LoVo (cell line): ENCODE measurements at places on chromosomes 12 and 14.

DNA sequence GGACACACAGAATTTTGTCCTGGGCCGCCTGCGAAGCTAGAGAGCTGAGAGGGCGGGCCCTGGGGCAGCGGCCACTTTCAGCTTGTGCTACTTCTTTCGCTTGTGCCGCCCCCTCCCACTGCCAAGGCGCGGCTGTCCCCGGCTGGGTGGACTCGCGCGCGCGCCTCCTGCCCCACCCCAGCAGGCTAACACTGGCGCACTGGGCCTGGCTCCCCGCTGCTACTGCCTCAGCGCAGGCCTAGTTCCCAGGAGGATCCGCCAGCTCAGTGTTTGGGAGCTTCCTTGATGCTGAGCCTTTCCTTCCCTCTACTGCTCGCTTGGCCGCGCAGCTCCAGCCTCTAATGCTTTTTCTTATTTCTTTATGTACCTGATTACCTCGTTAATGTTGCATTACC is 27.4 kb upstream of the METAP2 start:
- DNase-seq, result no peak

- no peak for DNase-seq
These were observed 12.4 kb downstream of the NFKBIA start for GRCh38 chr14:35392103-35392502.

GRCh38 chr12:68745904-68746571 is at the start of gene SLC35E3:
SLC35E3 (plus strand) TSS chr12:68746176; CDS start chr12:68746378, 202 bp downstream.
- DNase-seq, result peak; percentile 99

- DNase-seq, result no peak
These were observed 135.5 kb upstream of the SFSWAP start for GRCh38 chr12:131575371-131575770.

- no peak for DNase-seq
These were observed 493.5 kb downstream of the NAV3 start for GRCh38 chr12:78324234-78324633.

- no peak for DNase-seq
These were observed 34.4 kb upstream of the PSMA6 start for GRCh38 chr14:35257809-35258208.

DNA sequence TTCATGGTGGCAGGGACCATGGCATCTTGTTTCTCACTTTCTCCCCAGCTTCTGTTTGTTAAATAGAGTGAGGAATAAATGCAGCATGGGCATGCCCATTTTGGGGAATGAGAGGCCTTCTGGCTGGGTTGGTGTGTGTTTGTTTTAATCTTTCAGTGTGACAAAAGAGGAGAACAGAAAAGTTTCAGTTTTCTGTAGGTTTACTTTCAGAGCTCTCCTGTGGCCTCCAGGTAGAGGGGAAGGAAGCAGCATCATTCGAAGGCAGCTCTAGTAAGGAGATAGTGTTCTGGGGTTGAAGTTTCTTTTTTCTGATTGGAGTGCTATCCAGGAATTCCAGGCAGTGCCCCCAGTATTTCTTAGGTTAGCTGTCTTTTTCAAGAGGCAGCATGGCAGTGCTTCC is 15.3 kb downstream of the MSRB3 start:
- no peak for DNase-seq

- DNase-seq, result no peak
These were observed 1.7 kb upstream of the SMOC1 start for GRCh38 chr14:69877492-69877891.

DNA sequence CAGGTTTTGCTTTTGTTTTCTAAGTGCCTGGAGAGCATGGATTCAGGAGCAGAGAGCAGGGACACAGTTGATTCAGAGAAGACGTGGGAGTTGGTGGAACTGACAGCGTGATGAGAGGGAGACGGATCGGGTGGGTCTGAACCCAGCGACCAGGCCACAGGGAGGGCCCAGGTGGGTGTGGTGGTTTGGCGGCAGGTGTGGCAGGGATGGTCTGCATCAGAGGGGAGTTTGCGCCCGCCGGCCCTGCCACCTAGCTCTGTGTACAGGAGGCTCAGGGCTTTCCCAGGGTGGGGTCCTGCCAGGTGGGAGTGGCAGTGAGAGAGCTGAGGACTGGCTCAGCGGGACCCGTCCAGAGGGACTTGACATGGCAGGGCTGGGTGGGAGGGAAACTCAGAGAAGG is 33.3 kb upstream of the DIO3 start:
- DNase-seq, result no peak

- no peak for DNase-seq
These were observed 2.9 kb downstream of the SLC17A8 start for GRCh38 chr12:100359822-100360221.

- peak; percentile 43 for DNase-seq
These were observed 45.6 kb upstream of the SOCS2 start for GRCh38 chr12:93526786-93527428.

DNA sequence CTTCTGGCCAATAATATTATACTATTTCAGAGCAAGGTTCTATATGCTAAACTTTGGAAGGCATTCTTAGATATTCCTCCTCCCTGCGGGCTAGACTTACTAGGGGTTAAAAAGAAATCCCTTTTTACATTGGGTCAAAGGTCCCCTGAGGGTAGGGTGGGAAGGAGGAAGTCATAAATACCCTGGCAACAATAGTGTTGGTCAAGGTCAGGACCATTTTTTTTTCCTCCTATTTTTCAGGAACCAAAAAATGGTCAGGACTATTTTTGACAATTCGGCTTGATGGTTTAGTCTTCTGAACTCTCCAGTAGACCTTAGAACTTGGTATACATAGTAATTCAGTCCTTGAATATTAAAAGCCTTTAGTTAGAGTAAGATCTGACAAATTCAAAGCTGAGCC is 4.5 kb upstream of the NANOG start:
- no peak for DNase-seq

DNA sequence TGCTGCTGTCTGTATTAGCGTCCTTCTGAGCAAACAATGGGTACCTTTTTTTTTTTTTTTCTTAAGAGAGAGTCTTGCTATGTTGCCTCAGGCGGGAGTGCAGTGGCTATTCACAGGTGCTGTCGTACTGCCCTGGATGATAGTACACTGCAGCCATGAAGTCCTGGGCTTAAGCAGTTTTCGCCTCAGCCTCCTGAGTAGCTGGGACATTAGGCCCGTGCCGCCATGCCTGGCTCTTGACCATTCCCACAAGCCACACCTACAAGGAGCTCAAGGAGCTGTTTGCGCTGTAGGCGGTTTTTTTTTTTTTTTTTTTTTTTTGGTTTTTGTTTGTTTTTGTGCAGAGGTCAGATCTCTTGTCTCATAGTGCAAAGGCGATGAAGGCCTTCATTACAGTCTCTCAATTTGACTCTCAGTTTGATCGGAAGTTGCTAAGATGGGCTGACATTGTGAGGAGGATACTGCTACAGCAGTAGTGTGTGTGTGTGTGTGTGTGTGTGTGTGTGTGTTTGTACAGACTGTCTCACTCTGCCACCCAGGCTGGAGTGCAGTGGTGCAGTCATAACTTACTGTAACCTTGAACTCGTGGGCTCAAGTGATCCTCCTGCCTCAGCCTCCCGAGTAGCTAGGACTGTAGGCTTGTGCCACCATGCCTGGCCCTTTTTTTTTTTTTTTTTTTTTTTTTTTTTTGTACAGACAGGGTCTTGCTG is 34.2 kb downstream of the TRAF3 start:
- no peak for DNase-seq

DNA sequence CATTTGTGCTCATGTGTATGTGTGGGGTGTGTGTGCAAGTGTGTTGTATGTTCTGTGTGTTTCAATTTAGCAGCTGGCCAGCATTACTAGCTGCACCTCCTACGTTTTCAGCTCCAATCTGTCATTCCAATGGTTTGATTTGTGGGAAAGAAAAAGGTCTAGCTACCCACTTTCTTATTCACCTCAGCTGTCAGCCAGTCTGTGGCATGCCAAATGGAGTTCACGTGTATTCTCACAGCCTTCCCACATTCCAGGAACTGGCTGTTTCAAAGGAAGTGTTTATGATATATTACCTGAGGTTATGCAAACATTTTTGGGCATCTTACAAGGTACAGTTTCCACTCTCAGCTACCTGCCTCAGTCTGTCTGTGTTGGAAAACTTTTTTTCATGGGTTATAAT is 220.2 kb upstream of the CPNE8 start:
- DNase-seq, result no peak

- DNase-seq, result peak; percentile 82
These were observed 23.4 kb upstream of the BMP4 start for GRCh38 chr14:53979747-53980642.

DNA sequence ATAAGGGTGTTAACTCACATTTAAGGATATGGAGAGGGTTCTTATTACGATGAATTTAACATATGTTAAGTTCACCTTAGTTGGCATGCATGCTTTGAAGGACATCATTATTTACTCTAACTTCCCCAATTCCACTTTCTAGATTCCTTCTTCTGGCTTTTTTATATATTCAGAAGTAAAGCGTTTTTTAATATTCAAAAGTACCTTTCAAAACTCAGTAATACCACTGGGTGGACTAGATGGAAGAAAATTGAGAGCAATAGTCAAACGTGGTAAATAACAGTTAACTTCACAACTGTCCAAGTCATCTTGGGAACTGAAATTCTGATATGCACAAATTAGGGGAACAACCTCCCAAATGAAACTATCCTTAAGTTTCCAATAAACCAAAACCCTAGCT is 9.1 kb downstream of the SINHCAF start:
- DNase-seq, result no peak

DNA sequence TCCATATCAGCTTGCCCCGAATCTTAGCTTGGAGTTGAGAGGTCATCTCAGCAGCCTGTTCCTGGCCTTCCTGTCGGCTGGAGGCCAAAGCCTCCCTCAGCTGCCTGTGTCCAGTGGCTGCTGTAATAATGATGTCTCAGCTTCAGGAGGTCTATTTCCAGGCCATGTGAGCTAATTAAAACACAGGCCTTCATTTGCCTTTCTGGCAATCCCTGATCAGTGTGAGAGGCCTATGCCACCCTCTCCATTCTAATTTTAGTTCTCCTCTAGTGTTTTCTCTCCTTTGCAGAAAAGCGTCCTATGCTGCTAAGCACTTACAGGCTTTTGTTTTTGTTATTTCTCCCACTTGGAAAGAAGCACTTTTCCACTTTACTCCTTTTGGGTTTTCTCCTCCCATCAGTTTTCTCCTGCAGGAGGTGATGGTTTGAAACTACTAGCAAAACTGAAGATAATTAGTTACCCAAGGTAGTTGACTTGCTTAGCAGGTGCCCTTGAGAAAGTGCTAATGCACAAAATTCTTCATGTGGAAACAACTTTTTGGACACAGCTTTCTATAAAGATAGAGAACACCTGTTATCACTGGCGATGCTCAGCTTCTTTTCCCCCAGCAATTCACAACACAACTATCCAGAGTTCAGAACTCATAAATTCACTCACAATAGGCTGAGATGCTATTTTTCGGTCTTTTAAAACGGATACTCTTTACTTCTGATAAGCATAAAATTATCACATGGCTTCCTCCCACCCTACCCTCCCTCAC is 255.3 kb upstream of the GARIN6 start:
- DNase-seq, result no peak

DNA sequence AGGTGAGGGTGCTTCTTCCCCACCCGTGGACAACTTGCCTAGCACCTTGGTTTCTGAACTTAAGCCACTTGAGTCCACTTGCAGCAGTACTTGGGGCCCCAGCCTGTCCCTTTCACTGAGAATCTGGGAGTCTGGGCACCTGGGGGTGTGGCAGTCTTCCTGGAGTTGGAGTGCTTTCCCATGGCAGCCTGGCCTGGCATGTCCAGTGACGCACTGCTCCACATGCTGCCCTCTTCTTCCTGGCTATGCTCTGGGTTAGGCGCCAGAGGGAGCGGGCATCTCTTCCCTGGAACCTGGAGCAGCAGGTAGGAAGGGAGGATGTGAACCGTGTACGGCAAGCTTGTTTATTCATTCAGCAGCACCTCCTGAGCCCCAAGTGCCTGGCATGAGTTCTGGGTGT is 76.4 kb downstream of the PAPOLA start:
- DNase-seq, result no peak

DNA sequence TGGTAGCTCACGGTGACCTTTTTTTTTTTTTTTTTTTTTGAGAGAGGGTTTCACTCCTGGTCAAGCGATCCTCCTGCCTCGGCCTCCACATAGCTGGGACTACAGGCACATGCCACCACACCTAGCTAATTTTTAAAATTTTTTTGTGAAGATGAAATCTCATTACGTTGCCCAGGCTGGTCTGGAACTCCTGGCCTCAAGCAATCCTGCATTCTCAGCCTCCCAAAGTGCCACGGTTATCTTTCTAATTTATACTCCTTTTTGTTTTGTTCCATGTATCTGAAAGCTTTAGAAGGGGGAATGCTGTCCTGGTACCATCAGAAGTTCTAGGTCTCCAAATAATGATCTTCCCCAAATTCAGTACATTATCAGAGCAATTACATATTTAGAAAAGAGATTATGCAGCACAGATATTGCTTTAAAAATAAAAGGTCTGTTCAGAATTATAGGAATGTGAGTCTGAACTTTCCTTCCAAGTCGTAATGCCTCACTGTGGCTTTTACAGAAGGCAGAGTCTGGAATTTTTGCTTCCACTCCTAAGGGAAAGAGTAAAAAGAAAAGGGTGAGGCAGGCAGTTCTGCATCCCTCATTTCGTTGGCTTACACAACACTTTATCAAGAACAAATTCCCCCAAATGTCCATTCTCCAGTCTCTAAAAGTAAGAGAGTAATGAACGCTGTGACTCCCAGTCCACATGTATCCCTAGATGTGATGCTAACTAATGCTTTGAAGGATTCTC is 73.0 kb downstream of the GCH1 start:
- DNase-seq, result no peak

GRCh38 chr14:90649083-90649482 is 167.1 kb downstream of the TTC7B start:
- DNase-seq, result no peak

- DNase-seq, result no peak
These were observed 32.7 kb upstream of the VPS37B start for GRCh38 chr12:122928404-122929147.

- DNase-seq, result no peak
These were observed 437.6 kb downstream of the RERGL start for GRCh38 chr12:17652436-17652835.

GRCh38 chr12:93784339-93785086 is 107.3 kb downstream of the CRADD start:
- DNase-seq, result peak; percentile 21

DNA sequence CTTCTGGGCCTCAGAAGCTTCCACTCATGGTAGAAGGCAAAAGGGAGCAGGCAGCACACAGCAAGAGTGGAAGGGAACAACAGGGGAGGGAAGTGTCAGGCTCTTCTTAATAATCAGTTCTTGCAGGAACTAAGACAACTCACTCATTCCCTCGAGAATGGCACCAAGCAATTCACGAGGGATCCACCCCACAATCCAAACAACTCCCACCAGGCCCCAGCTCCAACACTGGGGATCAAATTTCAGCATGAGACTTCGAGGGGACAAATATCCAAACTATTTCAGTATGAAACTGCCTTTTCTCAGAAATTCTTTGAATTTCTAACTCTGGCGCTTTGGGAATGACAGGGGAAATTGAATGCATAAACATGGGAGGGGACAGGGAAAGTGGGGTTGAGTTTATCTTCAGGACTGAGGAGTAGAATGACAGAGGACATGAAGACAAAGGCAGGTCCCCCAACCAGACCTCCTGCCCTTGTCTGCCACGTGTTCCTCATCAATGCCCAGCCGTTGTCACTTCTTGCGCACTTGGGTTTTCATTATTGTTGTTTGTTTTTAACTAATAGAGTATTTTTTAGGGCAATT is 24.6 kb upstream of the APOF start:
- no peak for DNase-seq

- DNase-seq, result no peak
These were observed 511.2 kb downstream of the C12orf50 start for GRCh38 chr12:87518036-87518435.

- DNase-seq, result no peak
These were observed 19.1 kb downstream of the TMEM30B start for GRCh38 chr14:61262082-61262481.
